Fibroblast of skin of left quadriceps (primary cell): ENCODE measurements at places on chromosomes 2 and 18.

DNA sequence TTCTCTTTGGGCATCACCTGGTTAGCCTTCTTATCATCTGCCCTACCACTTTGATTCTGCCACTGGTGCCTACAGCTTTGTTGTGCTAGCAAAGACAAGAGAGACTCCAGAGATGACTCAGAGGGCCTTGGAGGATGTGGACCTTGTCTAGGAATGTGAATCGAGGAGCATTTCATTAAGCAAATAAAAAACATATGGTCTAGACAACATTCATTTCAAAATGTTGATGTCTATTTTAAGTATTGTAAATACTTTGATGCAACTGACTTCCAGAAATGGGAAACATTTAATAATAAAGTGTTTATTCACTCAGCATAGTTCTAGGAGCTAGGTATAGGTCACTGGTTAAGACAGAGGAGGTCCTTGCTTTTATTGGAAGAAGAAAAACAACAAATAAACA is 195.5 kb downstream of the CDCA7 start:
- peak; percentile 77 for DNase-seq

GRCh38 chr2:175606010-175606841 is 395.8 kb downstream of the LNPK start:
- peak; percentile 91 for DNase-seq

- no peak for DNase-seq
Observed at GRCh38 chr2:80529466-80530165, 225.1 kb upstream of the LRRTM1 start.

DNA sequence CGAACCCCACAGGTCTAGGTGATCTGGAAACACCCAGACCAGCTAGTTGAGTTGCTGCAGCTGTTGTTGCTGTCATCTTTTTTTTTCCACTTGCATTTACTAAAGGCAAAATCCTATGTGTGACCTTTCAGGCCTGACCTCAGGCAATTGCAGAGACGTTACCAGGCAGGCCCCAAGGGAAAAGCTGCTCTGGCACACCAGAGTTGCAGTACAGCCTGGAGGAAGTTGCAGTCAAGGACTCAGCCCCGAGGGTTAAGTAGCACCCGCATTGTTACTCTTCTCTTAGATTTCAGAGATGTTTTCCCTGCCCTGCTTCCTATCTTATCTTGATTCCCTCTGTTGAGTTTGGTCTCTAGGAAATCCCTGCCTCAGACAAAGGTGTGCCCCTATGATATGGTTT is 45.2 kb upstream of the SMAD2 start:
- DNase-seq = no peak

DNA sequence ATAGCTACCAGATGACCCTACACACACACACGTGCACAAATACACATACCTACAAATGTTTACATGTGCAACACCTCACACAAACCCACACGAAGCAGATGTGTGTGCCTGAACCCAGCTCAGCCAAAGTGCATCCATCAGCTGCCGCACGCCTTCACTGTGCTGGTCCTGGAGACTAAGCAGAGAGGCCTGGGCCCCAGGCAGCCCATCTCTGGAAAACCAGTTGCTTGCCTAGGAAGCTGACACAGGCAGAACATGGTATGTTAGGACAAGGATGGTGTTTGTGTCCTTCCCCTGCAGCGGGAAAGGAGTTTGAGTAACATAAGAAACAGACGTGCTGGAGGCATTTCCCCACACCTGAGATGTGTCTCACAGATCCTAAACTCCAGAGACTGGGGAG is 86.7 kb downstream of the SEPTIN10 start:
- DNase-seq = no peak

- DNase-seq = no peak
Observed at GRCh38 chr2:160701822-160702221, 208.2 kb upstream of the RBMS1 start.

DNA sequence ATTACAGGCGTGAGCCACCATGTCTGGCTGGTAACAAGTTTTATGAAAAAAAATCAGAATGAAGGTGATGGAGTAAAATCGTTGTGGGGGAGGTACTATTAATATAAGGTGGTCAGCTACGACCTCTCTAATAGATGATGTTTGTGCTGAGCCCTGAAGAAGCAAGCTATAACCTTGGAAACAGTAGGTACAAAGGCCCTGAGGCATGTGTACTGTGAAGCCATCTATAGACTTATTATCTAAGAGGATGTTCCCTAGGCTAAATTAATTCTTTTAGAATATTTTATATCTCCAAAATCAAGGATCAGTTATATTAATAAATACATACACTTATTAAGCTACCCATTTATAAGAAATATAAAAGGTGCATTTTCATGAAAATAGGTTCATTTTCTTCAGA is 23.3 kb upstream of the SSB start:
- no peak for DNase-seq

GRCh38 chr18:62784966-62785413 is 69.6 kb downstream of the PHLPP1 start:
- peak; percentile 33 for DNase-seq

- DNase-seq = no peak
Observed at GRCh38 chr2:2902547-2903281, 474.9 kb downstream of the EIPR1 start.

GRCh38 chr2:71583876-71584275 is 130.5 kb downstream of the DYSF start:
- no peak for DNase-seq

GRCh38 chr18:41004324-41004723 is 950.7 kb upstream of the PIK3C3 start:
- DNase-seq = no peak

GRCh38 chr2:118709786-118710185 is 137.7 kb downstream of the EN1 start:
- no peak for DNase-seq

GRCh38 chr2:135874777-135875365 is 1.4 kb downstream of the MCM6 start:
- no peak for DNase-seq

DNA sequence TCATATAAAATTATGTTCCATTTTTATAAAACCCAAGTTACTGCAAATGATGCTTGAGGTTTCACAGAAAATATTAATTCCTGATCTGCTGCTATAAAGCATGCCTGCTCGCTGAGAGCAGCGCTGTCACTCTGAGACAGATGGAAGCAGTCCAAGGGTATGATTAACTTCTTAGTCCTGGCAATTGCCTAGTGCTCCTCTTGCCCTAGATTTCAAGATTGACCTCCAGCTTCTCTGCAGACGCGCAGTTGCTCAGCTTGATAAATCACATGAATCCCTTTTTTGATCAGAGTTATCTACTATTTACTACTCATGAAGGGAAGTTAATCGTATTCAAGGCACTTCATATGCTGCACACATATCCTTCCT is 154.6 kb upstream of the REV1 start:
- DNase-seq = peak; percentile 63

- DNase-seq = no peak
Observed at GRCh38 chr2:114089636-114090319, 199.9 kb downstream of the ACTR3 start.

DNA sequence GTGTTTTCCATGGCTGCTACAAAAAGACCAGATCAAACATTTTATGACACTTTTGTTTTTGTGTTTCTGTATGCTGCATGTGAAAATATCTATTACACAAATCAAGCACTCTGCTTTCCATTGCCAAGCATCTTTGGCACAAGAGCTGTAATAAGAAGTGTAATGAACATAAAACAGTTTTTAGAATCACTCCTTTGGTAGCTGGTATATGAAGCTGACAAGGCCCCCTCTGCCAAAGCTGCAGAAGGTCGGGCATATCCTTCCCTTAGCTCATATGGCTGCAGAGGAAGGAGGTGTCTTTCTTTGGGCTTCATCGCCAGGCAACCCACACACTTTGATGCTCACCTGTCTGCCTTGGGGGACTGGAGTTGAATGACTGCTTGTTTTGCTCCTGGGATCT is 175.4 kb downstream of the TMEM247 start:
- no peak for DNase-seq

DNA sequence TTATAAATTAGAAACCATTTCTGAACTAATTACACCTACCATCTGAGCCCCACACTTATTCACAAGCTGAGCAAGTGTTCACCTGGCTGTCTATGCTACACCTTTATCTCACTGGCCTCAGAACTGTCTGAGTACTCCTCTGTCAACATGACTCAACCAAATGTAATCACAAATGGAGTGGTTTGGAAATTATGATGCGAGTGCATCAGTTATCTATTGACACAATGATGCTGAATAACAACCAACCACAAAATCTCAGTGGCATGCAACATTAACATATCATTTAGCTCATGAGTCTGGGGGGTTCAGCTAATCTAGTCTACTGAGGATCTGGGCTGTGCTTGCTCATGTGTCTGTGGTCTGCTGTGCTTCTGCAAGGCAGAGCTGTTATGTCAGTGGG is 184.2 kb upstream of the NXPH2 start:
- no peak for DNase-seq

GRCh38 chr2:6773007-6773693 is 92.6 kb downstream of the CMPK2 start:
- no peak for DNase-seq

- DNase-seq = no peak
Observed at GRCh38 chr2:157345647-157346389, 20.2 kb upstream of the ERMN start.

GRCh38 chr2:239251971-239252370 is 148.8 kb downstream of the HDAC4 start:
- DNase-seq = no peak

GRCh38 chr2:178330175-178331017 is 120.6 kb downstream of the PRKRA start:
- DNase-seq = no peak

- DNase-seq = no peak
Observed at GRCh38 chr2:50006327-50006726, 852.0 kb upstream of the FSHR start.

GRCh38 chr18:63109022-63109421 is 210.5 kb downstream of the BCL2 start:
- no peak for DNase-seq

DNA sequence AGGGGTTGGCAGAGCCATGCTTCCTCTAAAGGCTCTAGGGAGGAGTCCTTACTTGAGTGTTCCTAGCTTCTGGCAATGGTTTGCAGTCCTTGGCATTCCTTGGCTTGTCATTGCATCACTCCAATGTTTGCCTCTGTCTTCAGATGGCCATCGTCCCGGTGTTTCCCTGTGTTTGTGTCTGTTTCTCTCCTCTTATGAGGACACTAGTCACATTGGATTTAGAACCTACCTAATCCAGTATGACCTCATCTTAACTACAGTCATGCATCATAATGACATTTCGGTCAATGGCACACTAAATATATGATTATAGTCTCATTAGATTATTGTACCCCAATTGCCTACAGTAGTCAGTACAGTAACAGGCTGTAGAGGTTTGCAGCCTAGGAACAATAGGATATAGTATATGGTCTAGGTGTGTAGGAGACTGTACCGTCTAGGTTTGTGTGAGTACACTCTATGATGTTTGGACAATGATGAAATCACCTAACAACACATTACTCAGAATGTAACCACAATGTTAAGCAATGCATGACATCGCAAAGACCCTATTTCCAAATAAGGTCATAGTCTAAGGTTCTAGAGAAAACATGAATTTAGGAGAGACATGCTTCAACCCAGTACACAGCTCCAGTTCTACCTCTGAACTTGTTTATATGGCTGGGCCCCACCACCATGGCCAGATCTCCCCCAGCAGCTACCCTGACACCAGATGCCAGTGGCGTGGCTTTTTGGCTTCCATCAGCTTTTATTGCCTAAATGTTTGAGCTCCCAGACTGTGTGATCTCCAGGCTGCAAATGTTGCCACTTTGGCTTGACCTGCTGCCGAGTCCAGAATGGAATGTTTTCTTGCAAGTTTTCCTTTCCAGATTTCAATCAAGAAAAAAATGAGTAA is 22.1 kb downstream of the SRD5A2 start:
- peak; percentile 16 for DNase-seq

- DNase-seq = peak; percentile 96
Observed at GRCh38 chr2:14516844-14517243, 115.7 kb upstream of the LRATD1 start.

DNA sequence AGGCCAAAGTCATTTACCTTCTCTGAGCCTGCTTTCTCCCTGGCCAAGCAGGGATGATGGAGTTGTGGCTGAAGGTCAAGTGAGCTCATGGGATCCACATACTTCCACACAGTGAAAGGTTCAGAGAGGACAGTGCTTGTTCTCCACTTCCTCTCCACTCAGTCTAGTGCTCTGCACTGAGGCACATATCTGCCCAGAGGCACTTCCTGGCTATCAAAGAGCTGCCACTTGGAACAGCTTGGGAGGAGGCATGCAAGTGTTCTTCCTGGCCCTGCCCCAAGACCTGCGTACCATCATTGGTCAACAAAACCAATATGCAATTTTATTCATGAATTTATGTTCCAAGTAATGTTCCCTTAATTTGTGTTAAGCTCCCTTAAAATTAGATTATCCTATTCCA is 71.9 kb downstream of the RNF152 start:
- DNase-seq = no peak

- DNase-seq = no peak
Observed at GRCh38 chr18:11284349-11284748, 135.0 kb upstream of the PIEZO2 start.

- no peak for DNase-seq
Observed at GRCh38 chr2:162967147-162967546, 128.6 kb upstream of the KCNH7 start.

- no peak for DNase-seq
Observed at GRCh38 chr2:234425639-234426603, 71.0 kb downstream of the ARL4C start.

DNA sequence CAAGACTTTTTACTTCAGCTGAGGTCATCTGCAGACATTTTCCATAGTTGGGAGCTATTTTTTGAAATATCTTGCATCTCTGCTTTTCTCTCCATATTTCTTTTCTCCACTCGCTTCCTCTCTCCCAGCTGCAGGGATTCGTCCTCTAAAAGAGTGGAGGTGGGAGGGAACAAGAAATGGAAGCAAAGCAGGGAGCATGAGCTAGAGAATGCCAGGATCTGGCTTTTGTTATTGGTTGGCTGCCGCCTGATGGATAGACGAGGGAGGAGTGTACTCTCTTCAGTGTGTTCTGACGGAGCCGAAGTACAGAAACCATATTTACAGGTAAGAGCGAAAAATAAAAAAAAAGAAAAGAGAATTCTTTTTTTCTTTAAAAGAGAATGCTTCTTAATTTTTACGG is at the start of gene CSRNP3:
Gene CSRNP3, plus strand, starts transcription at position 282 of the 400 bp plus-strand sequence. CDS start 125,368 bp downstream, outside the sequence.
- peak; percentile 67 for DNase-seq

GRCh38 chr2:60837123-60837522 is 44.3 kb upstream of the REL start:
- DNase-seq = no peak

DNA sequence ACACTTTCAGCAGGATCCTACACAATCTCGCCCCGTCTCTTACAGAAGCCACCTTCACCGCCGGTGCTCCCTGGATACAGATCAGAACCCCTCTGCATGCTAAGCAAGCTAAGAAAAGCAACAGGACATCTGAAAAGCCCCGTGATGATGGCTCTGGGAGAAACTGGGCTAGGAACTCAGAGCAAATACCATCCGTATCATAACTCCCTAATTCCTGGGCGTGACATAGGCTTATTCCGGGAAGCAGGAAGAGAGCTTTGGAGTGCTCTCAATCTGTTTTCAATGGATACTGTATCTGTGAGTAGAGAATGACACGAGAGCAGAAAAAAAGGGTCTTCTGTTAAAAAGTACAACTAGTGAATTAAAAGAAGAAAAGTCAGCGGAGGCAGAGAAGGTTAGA is 121.6 kb downstream of the SPP2 start:
- no peak for DNase-seq

- no peak for DNase-seq
Observed at GRCh38 chr2:188751816-188752215, 222.4 kb upstream of the COL3A1 start.

GRCh38 chr18:23237524-23238151 is 102.4 kb downstream of the CABLES1 start:
- no peak for DNase-seq

- no peak for DNase-seq
Observed at GRCh38 chr2:178331474-178332432, 119.2 kb downstream of the PRKRA start.
